ENCODE measurements at places on chromosomes 11 and 22.

- no peak for DNase-seq
Observed at GRCh38 chr11:120244476-120245365, 4.8 kb downstream of the POU2F3 start.

- DNase-seq: no peak
Observed at GRCh38 chr22:29301716-29302401, 4.6 kb upstream of the GAS2L1 start.

- no peak for DNase-seq
Observed at GRCh38 chr11:43267856-43268580, 43.8 kb upstream of the API5 start.

DNA sequence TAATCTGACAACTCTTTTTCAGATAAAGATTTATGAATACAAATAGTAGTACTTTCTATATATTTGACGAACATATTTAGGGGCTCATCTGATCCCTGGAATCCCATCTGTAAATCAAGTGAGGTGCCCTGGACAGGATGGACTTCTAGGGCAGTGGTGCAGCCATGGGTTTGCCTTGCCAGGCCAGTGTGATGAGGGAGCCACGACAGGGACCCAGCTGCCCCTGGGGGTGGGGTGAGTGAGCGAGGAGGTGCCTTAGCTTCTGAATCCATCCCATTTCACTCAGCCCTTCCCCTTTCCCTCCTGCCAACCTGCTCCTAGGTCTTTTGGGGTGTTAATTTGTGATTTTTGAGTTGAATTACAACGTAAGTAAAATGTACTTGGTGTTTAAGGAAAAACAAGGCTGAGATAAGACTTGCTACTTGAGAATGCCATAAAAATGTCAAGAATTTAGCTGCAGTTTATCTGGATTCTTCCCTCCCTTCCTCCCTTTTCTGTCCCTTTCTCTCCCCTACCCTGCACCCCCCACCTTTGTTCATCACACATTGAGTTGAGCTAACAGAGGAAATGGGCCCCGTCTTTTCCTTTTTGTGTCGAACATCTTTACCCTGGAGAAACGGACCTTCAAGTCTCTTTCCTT is 60.8 kb downstream of the PPFIBP2 start:
- no peak for DNase-seq

GRCh38 chr22:44541671-44542319 is 43.8 kb upstream of the RTL6 start:
- no peak for DNase-seq

- DNase-seq: no peak
Observed at GRCh38 chr11:114928260-114928870, 250.0 kb downstream of the NXPE2 start.

Data from HFF-Myc (cell line).